ENCODE measurements at places on chromosomes 13 and 19.

DNA sequence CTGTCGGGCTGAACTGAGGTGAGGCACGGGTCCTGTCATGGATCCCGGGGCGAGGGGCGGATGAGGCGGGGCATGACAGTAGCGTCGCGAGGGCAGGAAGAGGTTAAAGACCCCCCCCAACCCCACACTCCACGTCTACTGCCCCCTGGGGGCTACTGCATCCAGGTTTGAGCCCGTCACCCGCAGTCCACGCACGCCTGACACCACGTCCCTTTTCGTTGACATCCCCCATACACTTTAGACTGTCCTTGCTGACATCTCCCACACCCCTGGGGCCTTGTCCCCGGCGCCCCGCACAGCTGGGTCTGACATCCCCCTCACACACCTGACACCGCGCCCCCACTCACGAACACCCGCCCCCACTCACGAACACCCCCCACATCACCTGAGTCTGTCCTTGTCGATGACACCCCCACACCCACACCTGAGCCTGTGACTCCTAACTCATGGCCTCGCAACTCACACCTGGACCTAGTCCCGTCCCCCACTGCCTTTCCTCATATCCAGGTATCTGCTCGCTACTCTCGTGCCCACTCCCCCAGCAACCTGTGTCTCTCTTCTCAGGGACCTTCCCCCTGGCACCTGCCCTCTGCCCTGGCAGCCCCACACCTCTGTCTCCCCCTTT is 416 bp downstream of the SLC25A42 start:
- no peak for DNase-seq

GRCh38 chr19:48553676-48554384 is 1.9 kb downstream of the SULT2B1 start:
- DNase-seq = peak; percentile 43

GRCh38 chr13:108155185-108156106 is 59.9 kb downstream of the LIG4 start:
- peak; percentile 77 for DNase-seq

DNA sequence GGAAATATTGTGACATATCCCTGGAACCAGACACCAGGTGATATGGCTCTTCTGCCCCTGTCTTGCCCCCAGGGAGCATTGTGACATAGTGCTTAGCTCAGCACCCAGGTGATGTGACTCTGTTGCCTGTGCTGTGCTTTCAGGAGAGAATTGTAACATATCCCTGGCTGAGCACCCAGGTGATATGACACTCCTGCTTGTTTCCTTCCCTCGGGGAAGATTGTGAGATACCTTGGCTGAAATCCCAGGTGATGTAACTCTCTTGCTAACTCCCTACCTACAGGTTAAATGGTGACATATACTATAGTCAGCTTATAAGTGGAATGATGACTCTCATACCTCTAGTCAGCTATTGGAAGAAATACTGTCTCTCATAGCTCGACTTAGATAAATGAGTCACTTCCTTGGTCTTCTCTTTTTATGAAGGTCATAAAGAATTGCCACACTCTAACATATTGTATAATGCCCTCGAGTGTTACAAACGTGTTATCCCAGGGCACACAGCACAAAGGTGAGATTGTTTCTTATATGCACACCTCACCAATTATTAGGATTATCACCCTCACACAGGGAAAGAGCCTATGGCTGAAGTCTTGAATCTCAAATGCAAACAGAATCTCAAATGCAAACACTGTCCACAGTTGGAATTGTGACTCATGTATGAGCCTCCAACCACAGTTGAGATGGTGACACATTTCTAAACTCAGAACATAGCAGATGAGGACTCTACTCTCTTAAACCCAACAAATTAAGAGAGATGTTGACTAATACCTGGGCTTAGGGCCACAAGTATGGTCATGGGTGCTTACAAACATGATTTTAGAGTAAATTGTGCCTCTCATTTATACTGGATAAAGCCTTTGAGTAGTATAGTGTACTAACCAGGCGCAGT is 32.7 kb upstream of the ZNF254 start:
- peak; percentile 98 for DNase-seq

DNA sequence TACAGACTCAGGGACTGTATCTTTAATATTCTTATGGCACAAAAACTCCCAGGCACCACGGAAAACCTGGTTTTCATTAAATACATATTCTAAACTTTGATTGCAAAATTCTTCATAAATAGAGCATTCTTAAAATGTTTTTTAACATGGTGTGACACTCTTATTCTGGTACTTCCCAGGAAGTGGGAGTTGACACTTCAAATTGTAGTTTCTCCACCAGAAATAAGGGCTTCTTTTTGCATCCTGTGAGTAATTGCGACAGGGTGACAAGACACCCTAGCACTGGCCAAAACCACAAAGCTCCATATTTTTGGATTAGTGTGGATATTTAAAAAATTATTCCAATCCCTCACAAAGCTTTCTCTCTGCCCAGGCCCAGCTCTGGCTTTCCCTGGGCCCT is 43.6 kb upstream of the MTIF3 start:
- no peak for DNase-seq

DNA sequence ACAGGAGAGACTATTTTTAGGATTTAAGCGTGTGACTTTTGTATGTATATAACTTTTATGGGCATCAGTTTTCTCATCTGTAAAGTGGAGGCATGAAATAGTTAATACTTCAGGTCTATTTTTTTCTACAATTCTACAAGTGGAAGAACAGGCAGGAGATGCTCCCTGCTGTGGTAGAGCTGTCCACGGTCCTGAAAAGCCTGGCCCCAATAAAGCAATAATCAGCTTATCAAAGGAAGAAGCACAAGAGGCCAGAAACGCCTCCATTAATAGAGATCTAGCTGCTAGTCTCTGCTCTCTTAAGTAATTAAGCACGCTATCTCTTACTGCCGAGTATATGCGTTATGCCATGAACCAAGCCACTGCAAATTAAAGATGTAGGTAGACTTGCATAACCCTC is 28.0 kb upstream of the WASF3 start:
- peak; percentile 60 for DNase-seq

- no peak for DNase-seq
Measured at GRCh38 chr13:98476106-98476505, 100.8 kb downstream of the STK24 start.

DNA sequence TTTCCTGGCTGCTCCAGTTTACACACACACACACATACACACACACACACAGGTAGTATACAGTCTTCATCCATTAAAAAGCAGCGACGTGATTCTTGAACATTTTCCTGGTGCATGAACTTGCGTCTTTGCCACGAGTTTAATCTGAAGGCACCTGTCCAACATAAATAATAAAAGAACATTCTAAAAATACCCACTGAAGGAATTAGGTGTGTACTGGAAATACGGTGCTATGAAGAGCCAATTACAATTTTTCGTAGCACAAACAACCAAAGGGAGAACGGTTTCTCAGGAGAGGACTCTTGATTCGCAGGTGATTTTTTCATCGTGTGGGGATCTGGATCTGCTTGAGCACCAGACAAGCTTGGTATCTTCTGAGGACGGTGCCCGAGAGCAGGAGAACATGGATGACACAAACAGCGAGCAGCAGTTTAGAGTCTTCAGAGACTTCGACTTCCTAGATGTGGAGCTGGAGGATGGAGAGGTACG is 61.2 kb downstream of the ZAR1L start:
- DNase-seq = no peak

DNA sequence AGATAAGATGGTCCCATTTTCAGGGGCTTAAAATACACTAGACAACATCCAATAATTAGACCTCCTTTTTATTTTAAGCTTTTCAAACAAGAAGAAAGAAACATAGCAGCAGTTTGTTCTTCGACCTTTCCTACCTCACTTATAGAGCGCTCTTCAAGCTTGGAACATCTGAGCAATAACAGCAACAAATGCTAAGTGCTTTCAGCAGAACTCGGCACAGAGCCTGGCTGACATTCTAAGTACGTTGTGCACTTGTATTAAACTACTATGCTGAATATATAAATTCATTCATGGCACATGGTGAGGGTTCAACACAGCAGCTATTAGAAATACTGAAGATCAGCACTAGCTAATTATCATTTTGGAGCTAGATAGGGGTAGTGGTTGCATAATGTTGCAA is 256.1 kb upstream of the MAB21L1 start:
- no peak for DNase-seq

DNA sequence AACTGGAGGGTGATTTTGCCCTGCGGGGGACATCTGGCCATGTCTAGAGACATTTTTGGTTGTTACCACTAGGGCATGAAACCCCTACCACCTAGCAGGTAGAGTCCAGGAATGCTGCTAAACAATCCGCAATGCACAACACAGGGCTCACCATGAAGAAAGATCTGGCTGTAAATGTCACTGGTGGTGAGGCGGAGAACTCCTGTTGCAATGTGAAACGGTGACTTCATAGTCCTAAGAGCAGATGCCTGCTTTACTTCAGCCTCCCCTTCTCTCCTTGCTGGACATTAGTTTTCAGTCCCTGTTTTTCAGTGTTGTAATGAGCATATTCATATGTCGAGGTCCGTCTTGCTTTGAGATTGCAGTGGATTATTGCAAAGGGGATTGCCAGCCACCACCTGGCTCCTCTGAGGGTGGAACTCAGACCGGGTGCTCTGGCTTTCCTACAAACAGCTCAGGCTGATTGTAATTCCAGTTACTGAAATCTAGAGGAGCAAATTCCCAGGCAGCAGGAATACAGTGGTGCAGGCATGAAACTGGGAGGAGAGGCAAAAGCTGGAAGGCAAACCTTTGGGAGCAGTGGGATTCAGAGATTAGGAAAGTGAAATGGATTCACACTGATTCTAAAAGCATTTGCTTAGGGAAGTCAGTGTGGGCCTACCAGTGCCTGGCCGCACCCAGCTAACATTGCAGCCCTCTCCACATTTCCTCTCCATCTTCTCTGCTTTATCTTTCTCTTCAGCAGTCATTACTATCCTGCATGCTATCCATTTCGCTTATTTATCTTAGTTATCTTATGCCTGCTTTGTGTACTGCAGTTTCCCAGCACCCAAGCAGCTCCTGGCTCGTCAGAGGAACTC is 76.1 kb upstream of the PCDH8 start:
- no peak for DNase-seq

DNA sequence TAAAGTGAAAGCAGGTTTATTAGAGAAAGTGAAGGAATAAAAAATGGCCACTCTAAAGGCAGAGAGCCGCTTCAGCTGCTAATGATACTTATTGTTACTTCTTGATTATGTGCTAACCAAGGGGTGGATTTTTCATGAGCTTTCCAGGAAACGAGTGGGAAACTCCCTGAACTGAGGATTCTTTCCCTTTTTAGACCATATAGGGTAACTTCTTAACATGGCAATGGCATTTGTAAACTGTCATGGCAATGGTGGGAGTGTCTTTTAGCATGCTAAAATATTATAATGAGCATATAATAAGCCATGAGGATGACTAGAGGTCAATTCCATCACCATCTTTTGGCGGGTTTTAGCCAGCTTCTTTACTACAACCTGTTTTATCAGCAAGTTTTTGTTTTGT is 890.0 kb downstream of the UQCRFS1 start:
- DNase-seq = no peak

- no peak for DNase-seq
Measured at GRCh38 chr13:45372189-45373161, 31.5 kb upstream of the TPT1 start.

- no peak for DNase-seq
Measured at GRCh38 chr13:99382428-99383133, 75.4 kb upstream of the GPR183 start.

GRCh38 chr19:52778811-52779210 is 7.8 kb downstream of the ZNF600 start:
- no peak for DNase-seq

- no peak for DNase-seq
Measured at GRCh38 chr13:26558987-26559386, 1.5 kb downstream of the WASF3 start.

- no peak for DNase-seq
Measured at GRCh38 chr13:91389186-91389585, 9.2 kb upstream of the GPC5 start.

GRCh38 chr13:46492946-46493345 is 60.0 kb upstream of the LRCH1 start:
- peak; percentile 66 for DNase-seq

Data from PC-3 (cell line).